ENCODE measurements at places on chromosomes 1 and 21.

DNA sequence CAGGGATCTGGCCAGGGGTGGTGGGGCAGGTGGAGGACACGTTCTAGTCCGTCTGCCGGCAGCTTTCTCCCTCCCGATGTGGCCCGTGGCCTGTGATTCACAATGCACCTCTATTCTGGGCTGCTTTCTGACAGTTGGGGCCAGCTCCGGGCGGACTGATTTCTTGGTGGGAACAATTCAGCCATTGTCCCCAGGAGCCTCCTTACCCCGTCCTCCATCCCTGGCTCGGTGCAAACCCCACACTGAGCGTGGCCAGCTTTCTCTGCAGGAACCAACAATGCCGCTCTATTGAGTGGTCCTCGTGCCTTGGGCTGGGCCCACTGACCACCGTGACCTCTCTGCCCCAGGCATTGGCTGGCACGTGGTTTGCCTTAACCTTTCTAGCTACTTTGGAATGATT is 29.7 kb downstream of the PADI2 start:
- DNase-seq: no peak

DNA sequence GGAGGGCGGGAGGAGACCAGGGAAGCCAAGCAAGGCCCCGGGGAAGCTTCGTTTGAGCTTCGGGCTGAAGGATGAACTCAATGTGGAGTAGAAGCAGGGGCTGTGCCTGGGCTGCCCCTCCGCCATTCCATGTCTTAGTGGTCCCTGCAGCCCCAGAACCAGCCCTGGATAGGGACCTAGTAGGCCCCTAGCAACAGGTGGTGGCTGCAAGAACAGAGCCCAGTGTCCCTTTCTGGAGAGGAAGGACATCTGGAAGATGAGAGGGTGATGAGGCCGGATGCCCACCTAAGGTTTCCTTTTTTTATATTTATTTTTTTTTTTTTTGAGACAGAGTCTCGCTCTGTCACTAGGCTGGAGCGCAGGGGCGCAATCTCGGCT is 27.2 kb downstream of the ECE1 start:
- DNase-seq: no peak

- no peak for DNase-seq
Measured at GRCh38 chr1:9600861-9601834, 12.4 kb downstream of the TMEM201 start.

DNA sequence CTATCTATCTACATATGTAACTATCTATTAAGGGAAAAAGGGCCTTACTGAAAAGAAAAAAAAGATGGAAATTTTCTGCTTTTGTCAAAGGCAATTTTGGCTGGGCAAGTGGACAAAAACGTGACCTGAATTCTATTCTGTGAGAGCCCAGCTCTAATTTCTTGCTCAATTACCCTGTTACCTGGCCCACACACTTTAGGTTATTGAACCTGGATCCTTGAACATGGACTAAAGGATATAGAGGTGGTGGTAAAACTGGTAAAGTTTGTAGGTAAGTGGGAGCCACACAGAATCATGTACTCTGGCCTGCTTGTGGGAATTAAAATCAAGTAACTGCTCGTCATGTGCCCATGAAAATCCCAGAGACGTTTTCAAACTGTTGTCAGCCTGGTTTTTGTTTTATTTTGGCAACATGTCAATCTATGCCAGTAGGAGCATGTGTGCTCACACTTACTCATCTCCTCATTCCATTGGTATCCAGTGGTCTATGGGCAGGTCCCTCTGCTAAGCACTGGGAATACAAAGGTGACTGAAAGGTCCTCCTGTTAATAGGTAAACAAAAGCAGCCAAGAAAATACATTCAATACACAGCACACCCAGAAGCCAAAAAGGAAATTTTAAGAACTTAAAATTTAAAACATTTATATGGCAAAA is 113.7 kb upstream of the WARS2 start:
- no peak for DNase-seq

DNA sequence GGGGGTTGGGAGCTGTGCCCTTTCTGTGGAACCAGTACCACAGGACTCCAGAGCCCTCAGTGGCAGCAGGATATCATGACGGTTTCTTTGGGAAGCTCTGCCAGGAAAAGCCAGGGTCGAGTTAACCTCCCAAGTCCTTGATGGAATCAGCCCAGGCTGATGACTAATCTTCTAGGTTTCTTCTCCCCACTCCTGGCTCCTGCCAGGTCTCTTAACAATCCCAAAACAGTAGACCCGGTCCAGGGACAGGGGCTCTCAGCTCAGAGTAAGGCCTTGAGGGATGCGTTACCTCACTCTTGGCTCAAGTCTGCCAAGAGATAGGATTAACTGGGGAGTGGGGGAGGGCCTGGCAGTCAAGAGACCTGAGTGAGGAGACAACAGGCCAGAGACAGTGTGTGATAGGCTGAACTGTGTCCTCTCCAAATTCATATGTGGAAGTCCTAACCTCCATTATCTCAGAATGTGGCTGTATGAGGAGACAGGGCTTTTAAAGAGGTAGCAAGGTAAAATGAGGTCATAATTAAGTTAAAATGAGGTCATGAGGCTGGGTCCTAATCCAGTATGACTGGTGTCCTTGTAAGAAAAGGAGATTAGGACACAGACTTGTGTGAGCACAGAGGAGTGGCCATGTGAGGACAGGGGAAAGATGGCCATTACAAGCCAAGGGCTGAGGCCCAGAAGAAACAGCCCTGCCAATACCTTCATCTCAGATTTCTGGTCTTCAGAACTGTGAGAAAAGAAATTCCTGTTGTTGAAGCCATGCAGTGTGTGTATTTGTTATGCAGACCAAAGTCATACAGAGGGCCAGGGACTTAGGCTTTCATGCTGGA is 95.0 kb downstream of the BEND5 start:
- no peak for DNase-seq

DNA sequence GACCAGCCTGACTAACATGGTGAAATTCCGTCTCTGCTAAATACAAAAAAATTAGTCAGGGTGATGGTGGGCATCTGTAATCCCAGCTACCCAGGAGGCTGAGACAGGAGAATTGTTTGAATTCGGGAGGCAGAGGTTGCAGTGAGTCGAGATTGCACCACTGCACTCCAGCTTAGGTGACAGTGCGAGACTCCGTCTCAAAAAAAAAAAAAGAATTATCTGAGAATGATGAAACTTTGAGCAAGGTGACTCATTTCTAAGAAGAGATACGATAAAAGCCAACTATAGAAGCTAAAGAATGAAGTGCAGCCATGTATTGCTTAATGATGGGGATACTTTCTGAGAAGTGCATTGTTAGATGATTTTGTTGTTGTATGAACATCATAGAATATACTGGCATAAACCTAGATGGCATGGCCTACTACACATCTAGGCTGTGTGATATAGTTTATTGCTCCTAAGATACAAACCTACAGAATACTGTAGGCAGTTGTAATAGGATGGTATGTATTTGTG is 64.7 kb downstream of the SNRPE start:
- DNase-seq: no peak

GRCh38 chr1:220124542-220124941 is 30.6 kb downstream of the IARS2 start:
- DNase-seq: no peak

GRCh38 chr1:175735144-175735543 is 8.3 kb downstream of the TNR start:
- DNase-seq: no peak

- DNase-seq: no peak
Measured at GRCh38 chr1:174999936-175000696, at the start of gene CACYBP. Gene CACYBP (plus strand): TSS chr1:174999947. CDS start chr1:175000181, 234 bp downstream.

GRCh38 chr1:65059930-65060538 is 88.0 kb upstream of the AK4 start:
- DNase-seq: no peak

GRCh38 chr1:39829791-39830533 is 41.3 kb upstream of the BMP8B start:
- DNase-seq: no peak

- no peak for DNase-seq
Measured at GRCh38 chr1:201911826-201912571, 23.3 kb downstream of the SHISA4 start.

- no peak for DNase-seq
Measured at GRCh38 chr1:55181666-55182065, 33.5 kb downstream of the USP24 start.

GRCh38 chr1:57546549-57547330 is 122.9 kb upstream of the DAB1 start:
- DNase-seq: no peak

DNA sequence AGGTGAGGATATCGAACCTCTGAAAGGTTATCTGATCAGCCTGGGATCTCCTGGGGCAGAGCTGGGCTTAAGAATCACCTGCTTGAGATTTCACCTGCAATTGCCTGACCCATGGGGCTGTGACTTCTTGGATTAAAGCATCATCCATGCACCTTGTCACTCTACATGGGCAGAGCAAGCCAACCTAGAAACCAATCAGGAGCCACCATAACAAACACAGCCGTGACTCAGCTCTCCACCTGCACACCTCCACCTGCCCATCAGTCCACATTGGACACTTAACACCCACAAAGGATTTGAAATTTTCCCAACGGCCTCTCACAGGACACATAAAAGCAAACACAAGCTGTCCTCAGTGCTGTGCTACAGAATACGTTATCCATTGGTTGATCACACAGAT is 35.1 kb upstream of the ETS2 start:
- no peak for DNase-seq

DNA sequence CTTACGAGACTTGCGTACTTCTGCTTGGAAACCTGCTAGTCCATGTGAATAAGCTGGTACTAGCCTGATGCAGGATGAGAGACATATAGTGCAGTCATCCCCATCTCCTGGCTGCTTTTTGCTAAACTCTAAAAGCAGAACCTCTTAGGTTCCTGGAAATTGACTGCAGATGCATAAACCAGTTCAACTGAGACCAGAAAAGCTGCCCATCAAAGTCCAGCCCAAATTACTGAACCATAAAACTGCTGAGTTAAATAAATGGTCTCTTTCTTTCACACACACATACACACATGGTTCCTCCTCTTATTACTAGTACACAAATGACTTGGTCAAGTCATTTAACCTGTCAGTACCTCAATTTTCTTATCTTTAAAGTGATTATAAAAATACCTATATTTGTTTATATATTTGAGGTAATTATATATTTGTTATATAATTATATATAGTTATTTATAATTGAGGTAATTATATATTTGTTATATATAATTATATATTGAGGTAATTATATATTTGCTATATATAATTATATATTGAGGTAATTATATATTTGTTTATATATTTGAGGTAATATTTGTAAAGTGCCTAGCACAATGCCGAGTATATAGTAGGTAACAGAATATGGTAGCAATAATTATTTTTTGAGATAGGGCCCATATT is 25.2 kb upstream of the RABGAP1L start:
- no peak for DNase-seq

- no peak for DNase-seq
Measured at GRCh38 chr1:89611721-89612120, 21.2 kb upstream of the LRRC8C start.

DNA sequence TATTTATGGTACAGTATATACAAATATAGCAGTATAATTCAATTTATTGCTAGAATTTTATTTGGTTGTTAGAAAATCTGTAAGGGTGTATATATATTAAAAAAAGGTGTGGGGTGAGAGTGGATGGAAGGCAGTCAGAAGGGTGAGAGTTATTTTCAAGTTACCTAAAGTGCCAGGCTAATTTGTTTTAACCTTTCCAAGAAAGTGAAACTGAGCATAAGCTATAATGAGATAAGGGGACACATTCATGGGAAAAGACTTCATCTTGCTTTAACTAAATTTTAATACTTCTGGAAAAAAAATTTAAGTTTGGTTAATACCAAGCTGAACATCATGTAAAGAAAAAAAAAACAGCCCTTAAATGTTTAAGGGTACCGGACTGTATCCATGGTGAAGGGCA is 4.9 kb downstream of the TEX38 start:
- no peak for DNase-seq

GRCh38 chr1:212899845-212900244 is 41.8 kb downstream of the FLVCR1 start:
- DNase-seq: no peak

DNA sequence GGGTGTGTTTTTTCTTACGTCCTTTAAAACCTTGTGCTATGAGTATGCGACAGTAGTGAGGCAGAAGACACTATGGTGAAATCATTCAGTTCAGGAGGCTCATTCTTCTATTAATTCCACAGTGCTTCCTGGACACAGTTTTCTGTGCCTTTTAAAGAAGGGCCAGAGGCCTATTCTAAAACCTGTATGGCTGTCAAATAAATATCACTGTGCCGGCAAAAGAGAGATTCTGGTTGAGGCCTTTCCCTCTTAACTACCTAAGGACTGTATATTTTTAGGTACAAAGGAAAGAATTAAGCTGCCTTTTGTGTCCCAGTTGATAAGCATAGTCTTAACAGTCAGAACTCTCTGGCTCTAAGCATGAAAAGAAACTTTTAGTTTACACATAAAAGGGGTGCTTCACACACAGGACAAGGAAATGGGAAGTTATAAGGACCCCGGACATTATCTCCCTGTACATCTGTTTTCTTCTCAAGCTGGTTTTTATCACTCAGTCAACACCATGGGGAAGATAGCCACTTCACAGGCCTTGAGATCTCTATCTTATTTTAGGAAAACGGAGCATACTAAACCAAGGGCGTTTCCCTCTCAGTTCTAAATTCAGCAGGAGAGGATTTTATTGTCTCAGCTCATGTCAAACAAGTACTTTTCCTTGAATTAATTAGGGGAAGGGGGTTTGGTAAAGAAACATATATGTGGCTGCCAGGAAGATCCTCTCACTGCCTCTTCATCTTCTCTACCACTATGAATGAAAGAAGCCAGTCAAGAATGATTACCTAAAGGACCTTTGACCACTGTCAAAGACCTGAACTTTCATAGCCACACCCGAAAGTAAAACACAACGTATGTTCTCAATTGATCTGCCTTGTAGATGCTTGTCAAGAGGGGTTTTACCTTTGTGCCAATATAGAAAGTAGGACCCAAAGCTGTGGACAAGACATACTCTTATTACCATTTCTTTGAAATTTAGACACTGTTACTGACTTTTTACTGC is 71.4 kb upstream of the HSPA13 start:
- no peak for DNase-seq

GRCh38 chr1:89085781-89086180 is 20.8 kb upstream of the GBP1 start:
- DNase-seq: no peak

DNA sequence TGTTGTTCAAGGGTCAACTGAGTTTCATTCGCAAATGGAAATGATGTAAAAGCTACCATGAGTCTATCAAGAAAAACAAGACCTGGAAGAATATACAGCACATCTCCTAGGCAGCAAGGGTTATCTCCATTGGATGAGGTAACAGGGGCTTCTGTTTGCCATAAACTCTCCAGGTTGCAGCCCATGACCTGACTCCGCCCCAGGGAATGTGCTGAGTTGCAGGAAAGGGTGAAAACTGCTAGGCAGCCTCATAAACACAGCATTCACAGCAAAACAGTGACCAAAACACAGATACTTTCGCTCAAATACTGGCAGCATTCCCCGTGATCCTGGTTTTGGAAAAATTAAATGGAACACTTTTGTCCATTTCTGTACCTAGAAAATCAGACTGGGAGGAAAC is 20.2 kb upstream of the ACTA1 start:
- DNase-seq: no peak
